ENCODE measurements at places on chromosomes 3 and 15. TPM values are rescaled to one million over a fixed set of nuclear protein-coding genes. Genes with fewer than 3 reads are reported as not detected.

Gene ZIC1
- total RNA-seq = 0.26 TPM

Gene C15orf62
- under 0.01 TPM for total RNA-seq

Gene SMCO1
- not detected for total RNA-seq

Gene HCLS1
- 0.51 TPM for total RNA-seq
